CD4-positive, CD25-positive, alpha-beta regulatory T cell (primary cell): ENCODE measurements at places on chromosomes 1 and 21. TPM values are rescaled to one million over a fixed set of nuclear protein-coding genes. Genes with fewer than 3 reads are reported as not detected.

Gene LCE2C
- not detected for polyA plus RNA-seq

Gene ASCL5
- polyA plus RNA-seq, result not detected

Gene PAQR6
- polyA plus RNA-seq, result 0.13 TPM

Gene OR10T2
- not detected for polyA plus RNA-seq

Gene SPRR2E
- not detected for polyA plus RNA-seq

Gene CR1L
- not detected for polyA plus RNA-seq

Gene EPHA8
- polyA plus RNA-seq, result not detected

Gene CBR3
- 13.2 TPM for polyA plus RNA-seq

Gene ADAMTS1
- polyA plus RNA-seq, result not detected

Gene FLVCR1
- 2.3 TPM for polyA plus RNA-seq

Gene WASF2
- polyA plus RNA-seq, result 56.6 TPM

Gene ITLN2
- polyA plus RNA-seq, result not detected

Gene CYP2J2
- polyA plus RNA-seq, result not detected

Gene PRAMEF25
- not detected for polyA plus RNA-seq

Gene B3GALT5
- polyA plus RNA-seq, result not detected

Gene IRF6
- 1.4 TPM for polyA plus RNA-seq

Gene ADCY10
- not detected for polyA plus RNA-seq

Gene KCNQ4
- polyA plus RNA-seq, result 0.25 TPM

Gene UBL4B
- not detected for polyA plus RNA-seq

Gene ST6GALNAC3
- 0.03 TPM for polyA plus RNA-seq

Gene C4BPA
- not detected for polyA plus RNA-seq
